ENCODE measurements at places on chromosomes 13 and 19.
A peak's percentile ranks its signal among the peaks of the same experiment; 100 is the strongest.

GRCh38 chr13:106372199-106373155 lies 163.0 kb downstream of the EFNB2 start:
- DNase-seq: no peak

DNA sequence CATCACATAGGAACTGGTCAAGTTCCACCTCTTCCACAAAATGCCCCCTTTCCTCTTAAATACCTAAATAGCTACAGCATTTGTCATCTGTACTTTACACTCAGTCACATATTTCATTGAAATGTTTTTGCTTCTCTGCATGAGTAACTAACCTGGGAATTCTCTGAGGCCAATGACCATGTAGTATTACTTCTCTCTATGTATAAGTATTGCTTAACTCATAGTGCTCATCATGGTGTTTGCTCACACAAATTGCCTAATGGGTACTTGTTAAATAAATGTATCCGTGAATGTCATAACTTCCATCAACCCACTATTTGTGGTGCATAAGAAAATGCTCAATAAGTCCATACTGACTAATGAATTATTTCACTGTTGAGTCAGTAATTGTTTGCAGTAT lies 115.5 kb downstream of the FGF14 start:
- DNase-seq: peak; percentile 67

- no peak for DNase-seq
Observed at GRCh38 chr19:30563691-30564090, 191.5 kb downstream of the ZNF536 start.

DNA sequence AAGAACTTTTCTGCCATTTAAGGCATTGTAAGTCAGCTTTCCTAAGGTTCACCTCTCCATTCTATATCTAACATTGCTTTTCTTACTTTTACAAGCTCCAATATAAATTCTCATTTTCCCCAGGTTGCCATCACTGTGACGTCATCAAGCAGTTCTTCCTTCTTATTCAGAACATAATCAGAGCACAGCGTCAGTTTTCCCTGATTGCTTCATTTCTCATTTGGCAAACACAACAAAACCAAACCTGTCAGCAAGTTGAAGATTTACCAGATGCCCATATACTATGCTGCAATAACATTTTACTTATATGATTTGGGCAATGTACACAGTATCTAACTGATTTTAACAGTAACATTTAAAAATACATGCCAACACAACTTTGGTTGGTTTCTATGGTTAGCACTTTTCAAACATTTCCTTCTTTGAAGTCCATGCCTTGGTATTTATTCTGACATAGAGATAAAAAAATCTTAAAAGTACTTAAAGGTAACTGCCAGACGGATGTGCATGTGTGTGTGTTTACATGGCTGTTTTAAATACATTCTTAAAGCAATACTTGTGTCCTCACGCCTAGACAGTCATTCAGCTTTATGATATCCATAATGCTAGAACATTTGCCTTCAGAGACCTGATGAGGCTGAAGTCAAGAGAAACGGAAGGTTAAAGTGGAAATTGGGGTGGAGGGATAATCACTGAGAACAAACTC lies 264.0 kb downstream of the KLF12 start:
- no peak for DNase-seq

DNA sequence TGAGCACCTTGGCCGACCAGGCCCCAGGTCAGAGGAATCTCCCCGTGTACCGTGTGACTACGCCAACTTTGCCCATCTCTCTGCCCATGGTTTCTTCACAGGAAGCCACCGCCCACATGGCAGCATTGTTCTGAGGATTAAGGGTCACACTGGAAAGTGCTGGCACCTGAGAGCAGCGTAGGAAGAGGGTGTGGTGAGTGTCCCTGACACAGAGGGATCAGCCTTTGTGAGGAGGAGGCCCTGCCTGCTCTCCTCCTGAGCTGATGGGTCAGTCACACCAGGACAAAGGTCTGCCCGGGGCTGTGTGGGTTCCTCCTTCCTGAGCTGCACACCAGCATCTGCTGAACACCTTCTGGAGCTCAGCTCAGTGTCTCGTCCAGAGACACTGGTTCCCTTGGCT lies 32.2 kb upstream of the SLC15A1 start:
- no peak for DNase-seq

DNA sequence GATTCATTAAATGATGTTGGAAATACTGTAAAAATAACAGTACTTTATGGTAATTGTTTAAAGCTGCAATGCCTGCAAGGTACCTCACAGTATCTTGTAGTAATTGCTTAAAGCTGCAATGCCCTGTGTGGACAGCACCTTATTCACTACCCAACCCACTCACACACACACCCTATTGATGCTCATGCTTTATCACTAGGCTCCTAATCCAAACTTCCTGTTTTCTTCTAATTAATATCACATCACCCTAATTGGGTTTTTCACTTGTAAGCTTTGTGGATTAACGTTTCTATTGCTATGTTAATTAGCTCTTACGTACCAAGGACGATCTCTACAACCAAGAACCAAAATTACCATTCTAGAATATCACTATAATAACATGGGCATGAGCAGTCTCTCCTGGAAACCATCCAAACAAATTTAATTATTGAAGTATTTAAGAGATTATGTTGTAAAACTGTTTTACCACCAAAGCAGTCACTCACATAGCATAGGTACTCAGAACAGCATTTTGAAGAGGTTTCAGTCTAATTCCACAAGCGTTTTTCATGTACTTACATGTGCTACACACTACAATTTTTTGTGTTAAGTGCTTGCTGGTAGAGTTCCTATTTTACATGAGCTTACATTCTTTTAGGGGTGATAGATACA lies 303.8 kb downstream of the PCDH9 start:
- no peak for DNase-seq

GRCh38 chr13:51235186-51235585 lies 13.0 kb downstream of the FAM124A start:
- DNase-seq: no peak

DNA sequence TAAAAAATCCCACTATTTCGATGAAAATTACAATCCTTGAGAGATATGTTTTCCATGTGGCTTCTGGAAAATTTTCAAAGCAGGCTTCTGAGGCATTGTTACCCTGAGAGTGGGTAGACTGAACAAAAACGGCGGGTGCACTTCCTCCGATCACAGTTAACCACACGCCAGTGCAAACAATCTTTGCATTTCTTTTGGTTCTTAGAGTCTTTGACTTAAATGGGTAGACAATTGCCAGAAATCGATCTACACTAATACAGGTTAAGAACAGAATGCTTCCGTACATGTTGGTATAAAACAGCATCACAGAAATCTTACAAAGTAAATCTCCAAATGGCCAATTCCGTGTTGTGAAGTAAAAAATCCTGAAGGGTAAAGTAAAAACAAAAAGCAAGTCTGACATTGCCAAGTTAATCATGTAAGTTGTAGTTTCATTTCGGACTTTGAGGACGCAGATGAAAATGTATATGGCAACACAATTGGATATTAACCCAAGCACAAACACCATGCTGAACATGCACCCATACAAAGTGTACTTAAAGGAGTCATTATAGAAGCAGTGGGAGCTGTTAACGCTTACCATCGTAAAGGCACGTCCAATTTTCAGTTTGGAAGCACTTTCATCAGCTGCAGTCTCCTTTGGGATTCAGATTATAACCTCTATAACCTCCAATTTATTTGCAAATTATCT lies 927 bp downstream of the LPAR6 start:
- no peak for DNase-seq

- peak; percentile 89 for DNase-seq
Observed at GRCh38 chr13:40221460-40222201, 444.8 kb downstream of the FOXO1 start.

GRCh38 chr13:91228108-91228507 lies 119.4 kb upstream of the MIR17HG start:
- no peak for DNase-seq

- DNase-seq: no peak
Observed at GRCh38 chr19:50912727-50913716, 1.8 kb upstream of the KLK4 start.

GRCh38 chr19:13503570-13504235 lies 2.6 kb downstream of the CACNA1A start:
- no peak for DNase-seq

DNA sequence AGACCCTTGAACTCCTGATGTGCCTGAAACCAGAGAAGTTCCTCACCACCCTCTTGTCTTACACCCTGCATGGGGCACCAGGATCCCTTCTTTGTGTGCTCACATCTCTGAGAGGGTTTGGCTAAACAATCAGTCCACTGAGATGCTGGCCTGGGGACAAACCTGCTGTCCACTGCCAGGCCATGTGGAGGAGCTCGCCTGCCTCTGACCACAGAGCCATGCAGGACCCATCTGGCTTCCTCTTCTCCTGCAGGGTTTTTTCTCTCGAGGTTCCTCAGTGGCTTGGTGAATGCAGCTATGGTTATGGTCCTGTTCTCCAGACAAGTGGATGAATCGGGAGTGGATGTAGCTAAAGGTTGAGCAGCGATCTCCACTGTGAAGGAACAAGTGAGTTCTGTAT lies 49.1 kb upstream of the MEDAG start:
- no peak for DNase-seq

DNA sequence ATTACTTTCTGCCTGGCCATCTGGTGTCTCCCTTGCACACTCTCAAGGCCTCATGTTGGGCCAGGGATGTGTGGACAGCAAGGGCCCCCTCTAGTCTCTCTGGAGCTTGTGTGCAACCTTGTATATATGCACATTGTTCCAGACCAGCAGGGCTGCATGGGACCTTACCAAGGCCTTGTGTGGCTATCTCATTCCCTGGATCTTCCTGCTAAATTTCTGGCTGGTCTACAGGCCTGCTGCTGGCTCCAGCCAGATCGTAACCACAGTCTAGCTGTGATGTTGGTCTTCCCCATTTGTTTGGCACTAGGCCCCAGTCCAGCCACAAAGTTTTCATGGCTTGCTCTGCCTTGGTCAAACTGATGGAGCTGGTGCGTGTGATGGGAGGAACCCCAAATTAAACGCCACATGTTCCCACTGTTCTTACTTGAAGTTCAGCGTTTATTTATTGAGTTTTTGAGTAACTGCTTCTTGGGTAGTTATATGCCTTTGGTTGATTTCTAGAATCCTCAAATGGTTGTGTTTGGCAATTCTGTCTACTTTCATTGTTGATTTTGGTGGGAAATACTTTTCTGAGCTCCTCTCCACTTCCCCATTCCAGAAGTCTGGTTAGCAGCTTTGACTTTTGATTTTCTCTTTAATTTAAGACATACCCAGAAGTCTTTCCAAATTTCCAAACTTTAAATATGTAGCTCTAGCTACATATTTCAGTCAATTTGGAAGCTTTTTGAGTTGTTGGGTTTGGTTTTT lies 56.4 kb downstream of the SIPA1L3 start:
- no peak for DNase-seq

GRCh38 chr13:69579351-69579750 lies 528.3 kb upstream of the ATXN8OS start:
- no peak for DNase-seq

- DNase-seq: peak; percentile 20
Observed at GRCh38 chr19:13212759-13213330, 62.6 kb downstream of the IER2 start.

DNA sequence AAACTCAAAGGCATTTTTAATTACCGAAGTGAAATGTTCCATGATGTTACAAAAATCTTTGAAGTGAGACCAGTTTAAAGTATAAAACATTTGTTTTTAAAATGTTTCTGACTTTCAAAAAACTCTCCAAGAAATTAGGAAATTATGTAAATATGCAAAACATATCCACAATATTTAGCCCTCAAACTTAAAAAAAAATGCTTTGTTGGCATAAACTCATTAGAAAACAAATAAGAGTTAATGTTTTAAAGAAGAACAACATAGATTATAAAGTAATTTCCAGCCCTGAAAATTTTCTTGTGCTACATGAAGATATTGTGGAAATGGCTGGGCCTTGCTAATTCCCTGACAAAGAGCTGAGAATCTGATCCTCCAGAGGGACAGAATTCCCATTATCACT lies 199.7 kb upstream of the STARD13 start:
- no peak for DNase-seq

DNA sequence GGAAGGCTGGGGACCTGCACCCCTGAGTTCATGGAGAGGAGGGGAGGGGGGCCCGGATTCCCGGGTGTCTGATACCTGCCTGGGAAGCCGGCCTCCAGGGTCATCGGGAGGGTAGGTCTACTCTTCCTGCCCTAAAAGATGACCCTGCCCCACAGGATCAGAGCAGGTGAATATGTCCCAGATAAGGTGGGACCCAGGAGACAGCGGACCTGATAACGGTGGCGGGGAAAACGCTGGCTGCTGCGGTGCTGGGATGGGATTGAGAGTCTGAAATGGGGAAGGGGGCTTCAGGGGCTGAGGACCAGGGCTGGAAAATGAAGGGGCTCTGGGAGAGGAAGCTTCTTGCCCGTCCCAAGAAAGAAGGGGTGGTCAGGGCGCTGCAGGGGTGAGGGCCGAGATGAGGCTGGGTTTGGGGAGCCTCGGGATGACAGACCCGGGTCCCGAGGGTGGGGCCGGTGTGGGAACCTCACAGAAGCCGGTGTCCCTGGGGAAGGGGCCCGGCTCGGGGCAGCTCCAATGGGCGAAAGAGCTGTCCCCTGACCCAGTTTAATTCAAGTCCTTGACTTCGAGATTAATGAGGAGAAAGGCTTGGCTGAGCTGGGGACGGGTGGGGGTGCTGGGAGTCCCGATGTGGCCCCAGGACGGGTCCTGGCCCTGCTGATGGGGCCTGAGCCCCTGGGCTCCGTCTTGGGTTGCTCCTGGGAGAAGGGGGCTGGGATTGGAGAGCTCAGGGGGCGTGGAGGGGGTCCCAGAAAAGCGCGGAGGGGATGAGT lies 823 bp downstream of the TTYH1 start:
- no peak for DNase-seq

DNA sequence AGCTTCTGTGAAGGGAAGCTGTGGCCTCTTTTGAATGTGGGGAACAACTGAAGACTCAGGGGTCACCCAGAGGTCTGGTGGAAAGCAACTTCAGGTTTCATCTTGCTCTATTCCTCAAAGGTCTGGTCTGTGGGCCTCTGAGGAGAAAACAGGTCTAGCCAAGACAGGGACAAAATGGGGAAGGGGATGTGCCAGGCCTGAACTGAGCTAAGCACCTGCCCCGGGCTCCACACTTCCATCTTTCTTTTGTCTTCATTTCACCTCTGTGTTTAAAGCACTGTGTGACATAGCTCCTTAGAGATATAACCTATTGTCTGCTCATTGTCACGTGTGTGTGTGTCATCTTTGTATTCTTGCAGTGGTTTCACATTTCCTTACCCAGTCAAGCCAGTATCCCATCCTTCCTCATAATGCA lies 19.9 kb upstream of the GDF15 start:
- DNase-seq: no peak
